Thoracic aorta (tissue), 2 donors: ENCODE measurements at places on chromosomes 6 and 20. TPM values are rescaled to one million over a fixed set of nuclear protein-coding genes. Genes with fewer than 3 reads are reported as not detected.
A peak's percentile ranks its signal among the peaks of the same experiment; 100 is the strongest.

- no peaks in the 10 kb centered on the region for H3K4me1 ChIP-seq
- H3K27me3 ChIP-seq: no peaks in the 10 kb centered on the region
- DNase-seq: no peak
- H3K27ac ChIP-seq: no peak overlapping the region
- no peaks in the 10 kb centered on the region for H3K36me3 ChIP-seq
- H3K4me3 ChIP-seq: no peak overlapping the region
These were observed 24.4 kb upstream of the ARID1B start for GRCh38 chr6:156752666-156753301.

DNA sequence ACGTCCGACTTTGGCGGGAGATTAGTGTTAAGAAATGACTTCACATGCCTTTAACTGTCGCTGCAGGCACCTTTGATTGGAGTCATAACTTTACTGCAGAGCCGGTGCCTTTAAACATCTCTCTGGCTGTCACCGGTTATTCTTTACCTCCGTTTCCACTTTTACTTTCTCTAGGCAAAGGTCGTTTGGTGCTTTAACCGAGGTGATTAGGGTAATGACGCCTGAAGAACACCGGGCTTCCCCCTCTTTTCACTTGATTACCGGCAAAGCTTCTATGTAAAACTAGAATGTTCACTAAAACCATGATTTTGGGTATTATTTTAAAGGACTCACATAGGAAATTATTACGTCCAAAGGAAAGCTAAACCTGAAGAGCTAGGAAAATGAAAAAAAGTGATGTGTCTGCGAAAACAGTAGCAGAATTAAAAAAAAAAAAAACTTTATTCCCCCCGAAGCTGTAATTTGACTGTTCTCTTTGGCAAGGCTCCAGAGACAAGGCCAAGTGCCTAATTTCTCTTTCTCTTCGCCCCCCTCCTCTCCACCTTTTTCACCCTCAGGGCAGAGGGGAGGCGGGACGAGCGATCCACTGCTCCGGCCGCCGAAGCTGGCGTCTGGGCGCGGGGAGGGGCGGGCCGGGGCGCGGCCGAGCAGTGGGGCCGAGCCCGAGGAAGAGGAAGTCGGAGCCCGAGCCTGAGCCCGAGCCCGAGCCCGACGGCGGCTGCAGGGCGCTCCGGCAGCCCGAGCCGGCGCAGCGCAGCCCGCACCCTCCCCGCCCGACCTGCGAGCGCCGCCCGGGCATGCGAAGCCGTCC lies at the start of gene PLEKHG1:
Gene PLEKHG1 (plus strand): TSS at position 687 of the 811 bp plus-strand sequence. CDS start 133,797 bp downstream, outside the sequence.
- DNase-seq: no peak
- H3K27me3 ChIP-seq: no peaks in the 10 kb centered on the region
- peaks cover 11% of the 10 kb centered on the region for H3K4me1 ChIP-seq
- no peaks in the 10 kb centered on the region for H3K36me3 ChIP-seq
- peak within 1 kb of the TSS; percentile 65 for H3K27ac ChIP-seq

- H3K4me3 ChIP-seq: peak overlapping the region; percentile 7
- no peaks in the 10 kb centered on the region for H3K36me3 ChIP-seq
These were observed 151.6 kb downstream of the SASH1 start for GRCh38 chr6:148494226-148494625.

- no peaks in the 10 kb centered on the region for H3K27me3 ChIP-seq
- no peak overlapping the region for H3K4me3 ChIP-seq
These were observed 1104.2 kb upstream of the CITED2 start for GRCh38 chr6:140478631-140479030.

GRCh38 chr6:28910901-28911690 lies 12.7 kb downstream of the TRIM27 start:
- H3K4me1 ChIP-seq: peaks cover 12% of the 10 kb centered on the region
- H3K27me3 ChIP-seq: no peaks in the 10 kb centered on the region
- H3K36me3 ChIP-seq: peaks cover 28% of the 10 kb centered on the region
- no peak for DNase-seq
- H3K4me3 ChIP-seq: no peak overlapping the region

DNA sequence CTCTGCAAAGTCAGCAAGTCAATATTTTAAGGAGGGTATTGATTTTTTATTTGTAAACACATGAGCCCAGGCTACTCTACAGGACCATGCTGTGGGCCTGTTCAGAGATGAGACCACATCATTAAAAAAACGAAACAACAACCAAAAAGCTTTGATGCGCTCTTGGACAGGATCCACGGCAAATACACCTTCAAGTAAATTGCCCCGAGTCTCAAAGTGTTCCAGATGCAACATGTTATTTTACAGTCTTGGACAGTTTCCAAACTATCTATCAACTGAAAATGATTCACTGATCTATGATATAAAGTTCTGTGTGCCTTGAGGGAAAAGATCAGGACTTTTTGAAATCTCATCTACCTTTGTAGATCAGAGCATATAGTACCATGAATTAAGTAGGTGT lies 25.8 kb upstream of the CARMIL1 start:
- DNase-seq: no peak
- no peak overlapping the region for H3K4me3 ChIP-seq
- peaks cover 4% of the 10 kb centered on the region for H3K4me1 ChIP-seq
- no peaks in the 10 kb centered on the region for H3K36me3 ChIP-seq
- no peaks in the 10 kb centered on the region for H3K27me3 ChIP-seq

DNA sequence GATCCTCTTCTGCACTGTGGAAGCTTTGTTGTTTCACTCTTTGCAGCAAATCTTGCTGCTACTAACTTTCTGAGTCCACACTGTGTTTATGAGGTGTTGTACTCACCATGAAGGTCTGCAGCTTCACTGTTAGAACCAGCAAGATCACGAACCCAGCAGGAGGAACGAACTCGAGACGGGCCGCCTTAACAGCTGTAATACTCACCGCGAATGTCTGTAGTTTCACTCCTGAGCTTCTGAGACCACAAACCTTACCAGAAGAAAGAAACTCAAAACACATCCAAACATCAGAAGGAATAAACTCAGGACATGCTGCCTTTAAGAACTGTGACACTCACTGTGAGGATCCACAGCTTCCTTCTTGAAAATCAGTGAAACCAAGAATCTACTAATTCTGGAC lies 48.1 kb upstream of the MBOAT1 start:
- no peaks in the 10 kb centered on the region for H3K4me1 ChIP-seq
- no peaks in the 10 kb centered on the region for H3K27me3 ChIP-seq
- H3K4me3 ChIP-seq: no peak overlapping the region
- no peak overlapping the region for H3K27ac ChIP-seq
- no peak for DNase-seq
- H3K36me3 ChIP-seq: no peaks in the 10 kb centered on the region

DNA sequence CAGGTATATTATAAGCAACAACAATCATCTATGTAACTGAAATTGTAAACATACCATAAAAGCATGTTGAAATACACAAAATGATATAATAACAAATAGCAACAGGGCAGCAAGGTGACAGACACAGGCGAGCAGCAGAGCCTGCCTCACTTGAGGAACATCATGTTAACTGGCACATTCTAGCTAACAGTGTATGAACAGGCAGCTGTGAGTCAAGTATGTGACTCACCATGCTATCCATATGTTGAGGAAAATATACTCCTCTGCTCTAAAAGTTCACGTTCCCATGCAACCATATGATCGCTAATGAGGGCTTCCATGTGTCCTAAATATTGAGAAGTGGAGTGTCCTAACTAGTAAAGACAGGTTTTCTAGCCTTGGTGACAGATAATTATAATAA lies 18.4 kb downstream of the SERAC1 start:
- H3K4me3 ChIP-seq: no peak overlapping the region
- no peak for DNase-seq
- no peaks in the 10 kb centered on the region for H3K4me1 ChIP-seq

DNA sequence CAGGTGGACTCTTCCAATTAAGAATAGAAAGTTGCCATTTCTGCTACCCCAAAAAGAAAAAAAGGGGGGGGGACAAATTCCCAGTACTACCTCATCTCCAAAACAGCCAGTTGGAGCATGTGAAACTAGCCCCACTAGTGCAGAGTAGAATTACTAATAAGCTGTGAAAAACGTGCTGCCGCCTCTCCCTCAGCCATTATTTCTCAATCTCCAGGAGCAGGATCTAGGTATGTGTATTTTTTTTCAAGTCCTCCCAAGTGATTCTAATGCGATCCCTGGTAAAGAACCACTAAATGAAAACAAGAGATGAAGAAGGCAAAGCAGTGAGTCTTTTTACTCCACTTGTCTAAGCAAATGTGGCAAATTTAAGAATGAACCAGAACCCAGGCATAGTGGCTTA lies 154.5 kb upstream of the SHLD1 start:
- H3K4me1 ChIP-seq: no peaks in the 10 kb centered on the region
- peaks cover 16% of the 10 kb centered on the region for H3K36me3 ChIP-seq
- no peak overlapping the region for H3K27ac ChIP-seq
- H3K4me3 ChIP-seq: no peak overlapping the region
- H3K27me3 ChIP-seq: no peaks in the 10 kb centered on the region
- no peak for DNase-seq

- H3K27ac ChIP-seq: no peak overlapping the region
- no peaks in the 10 kb centered on the region for H3K4me1 ChIP-seq
- H3K27me3 ChIP-seq: no peaks in the 10 kb centered on the region
- H3K36me3 ChIP-seq: no peaks in the 10 kb centered on the region
- H3K4me3 ChIP-seq: no peak overlapping the region
These were observed 287.0 kb downstream of the PACRG start for GRCh38 chr6:163014736-163015135.

GRCh38 chr20:56636716-56637115 lies 7.6 kb downstream of the TFAP2C start:
- no peak overlapping the region for H3K4me3 ChIP-seq
- no peaks in the 10 kb centered on the region for H3K36me3 ChIP-seq
- no peaks in the 10 kb centered on the region for H3K27me3 ChIP-seq
- no peak overlapping the region for H3K27ac ChIP-seq
- DNase-seq: no peak
- no peaks in the 10 kb centered on the region for H3K4me1 ChIP-seq

- H3K4me1 ChIP-seq: no peaks in the 10 kb centered on the region
- DNase-seq: no peak
- no peaks in the 10 kb centered on the region for H3K36me3 ChIP-seq
These were observed 52.5 kb upstream of the TAGAP start for GRCh38 chr6:159097256-159097655.

DNA sequence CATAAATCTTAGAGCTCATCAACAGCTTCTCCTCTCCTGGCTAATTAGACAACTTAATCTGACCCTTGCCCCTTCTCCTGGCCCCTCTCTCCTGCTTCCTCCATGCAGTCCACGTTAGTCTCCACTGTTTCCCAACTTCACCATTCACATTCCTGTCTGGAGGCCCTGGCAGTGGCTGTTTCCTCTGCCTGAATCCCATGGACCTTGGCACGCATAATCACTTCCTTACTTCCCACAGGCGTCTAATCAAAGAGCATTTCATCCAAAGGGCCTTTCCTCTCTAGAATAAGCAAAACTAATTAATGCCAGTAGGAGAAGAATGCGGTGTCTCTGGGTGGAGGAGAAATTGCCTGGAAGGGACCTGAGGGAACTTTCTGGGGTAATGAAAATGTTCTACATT lies 16.4 kb upstream of the XRN2 start:
- no peaks in the 10 kb centered on the region for H3K36me3 ChIP-seq
- no peak for DNase-seq
- no peak overlapping the region for H3K27ac ChIP-seq
- H3K4me1 ChIP-seq: no peaks in the 10 kb centered on the region
- no peak overlapping the region for H3K4me3 ChIP-seq

DNA sequence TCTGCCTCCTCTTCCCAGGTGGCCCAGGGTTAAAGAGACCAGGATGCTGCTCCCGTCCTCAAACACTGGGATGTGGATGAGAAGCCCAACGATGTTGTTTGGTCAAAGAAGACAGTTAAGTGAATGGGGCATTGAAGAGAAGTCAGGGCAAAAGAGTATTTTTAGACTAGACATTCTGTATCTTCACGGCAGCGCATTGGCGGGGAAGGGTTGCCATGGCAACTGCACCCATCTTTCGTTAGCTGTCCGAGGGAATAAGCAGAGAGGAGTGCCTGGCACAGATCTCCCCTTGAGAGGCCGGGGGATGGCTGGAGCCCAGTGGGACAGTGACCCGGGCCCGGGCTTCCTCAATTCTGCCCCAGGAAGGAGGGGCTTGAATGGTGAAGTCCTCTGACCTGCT lies 56.4 kb upstream of the GPR31 start:
- H3K27me3 ChIP-seq: no peaks in the 10 kb centered on the region
- DNase-seq: no peak
- H3K4me3 ChIP-seq: no peak overlapping the region

DNA sequence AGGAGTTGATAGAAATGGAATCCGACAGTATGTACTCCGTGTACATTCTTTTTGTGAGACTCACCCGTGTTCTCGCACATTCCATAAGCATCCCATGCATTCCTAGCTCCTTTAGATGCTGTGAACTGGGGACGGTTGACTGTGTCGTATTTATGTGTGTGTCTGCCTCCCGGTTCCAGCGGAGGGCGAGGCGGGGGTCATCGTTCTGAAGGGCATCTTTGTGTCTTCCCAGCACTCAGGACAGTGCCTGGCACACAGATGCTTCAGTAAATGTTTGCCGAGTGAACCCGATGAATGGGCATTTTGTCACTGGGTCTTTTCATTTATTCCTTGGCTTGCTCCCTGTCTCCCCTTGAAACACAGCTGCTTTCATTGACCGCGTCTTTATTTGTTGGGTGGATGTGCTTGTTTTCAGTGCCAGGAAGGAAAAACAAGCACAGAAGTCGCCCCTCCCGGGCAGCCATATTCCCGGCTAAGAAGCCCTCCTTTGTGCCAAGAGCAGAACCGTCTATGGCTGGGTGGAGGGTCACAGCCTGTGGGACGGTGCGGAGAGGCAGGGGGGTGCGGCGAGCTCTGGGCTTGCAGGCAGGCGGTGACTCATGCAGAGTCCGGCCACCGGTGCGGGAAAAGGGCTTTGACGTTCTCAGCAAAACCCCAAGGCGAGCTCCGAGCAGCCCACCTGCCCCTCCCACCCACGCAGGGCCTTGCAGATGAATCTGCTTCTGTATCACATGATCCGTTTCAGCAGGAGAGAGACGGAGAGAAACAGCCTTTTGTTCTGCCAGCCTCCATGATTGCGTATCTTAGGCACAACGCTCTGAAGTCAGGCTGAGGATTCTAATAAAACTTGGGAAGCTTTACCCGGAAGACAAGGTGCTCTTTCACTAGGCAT lies 11.2 kb upstream of the PSMG4 start:
- no peak for DNase-seq
- peak overlapping the region; percentile 62 for H3K4me3 ChIP-seq
- no peaks in the 10 kb centered on the region for H3K36me3 ChIP-seq
- H3K27ac ChIP-seq: no peak overlapping the region
- H3K27me3 ChIP-seq: no peaks in the 10 kb centered on the region

DNA sequence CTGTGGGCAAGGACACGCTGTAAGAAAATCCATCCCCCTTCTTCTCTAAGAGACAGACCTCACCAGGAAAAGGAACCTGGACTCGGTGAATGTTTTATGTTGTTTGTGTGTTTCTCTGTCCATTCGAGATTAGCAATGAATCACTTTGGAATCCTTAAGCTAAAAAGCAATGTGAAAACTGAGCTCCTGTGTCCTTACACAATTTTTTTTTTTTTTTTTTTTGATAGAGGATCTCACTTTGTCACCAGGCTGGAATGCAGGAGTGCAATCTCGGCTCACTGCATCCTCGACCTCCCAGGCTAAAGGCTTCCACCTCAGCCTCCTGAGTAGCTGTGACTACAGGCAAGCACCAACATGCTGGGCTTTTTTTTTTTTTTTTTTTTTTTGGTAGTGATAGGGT lies 32.1 kb downstream of the BFSP1 start:
- no peak overlapping the region for H3K4me3 ChIP-seq
- no peak for DNase-seq
- H3K27ac ChIP-seq: no peak overlapping the region
- no peaks in the 10 kb centered on the region for H3K36me3 ChIP-seq

Gene PTCRA
- total RNA-seq: not detected

Gene TPBG
- total RNA-seq: 38.7 TPM

Gene LY6G5B
- total RNA-seq: 9.6 TPM

Gene GNRH2
- not detected for total RNA-seq

Gene KIF25
- total RNA-seq: not detected

Gene PRSS35
- 4.7 TPM for total RNA-seq

Gene CFB
- total RNA-seq: 142 TPM

Gene KHDC1
- total RNA-seq: 8.1 TPM

Gene NPEPL1
- total RNA-seq: 47.1 TPM
